Activated naive CD4-positive, alpha-beta T cell treated with anti-CD3 and anti-CD28 coated beads, Interleukin-2, amount 10 ng/mL, durations not matched to agents 7 days and 5 days (primary cell): ENCODE measurements at places on chromosomes 16 and 17.

DNA sequence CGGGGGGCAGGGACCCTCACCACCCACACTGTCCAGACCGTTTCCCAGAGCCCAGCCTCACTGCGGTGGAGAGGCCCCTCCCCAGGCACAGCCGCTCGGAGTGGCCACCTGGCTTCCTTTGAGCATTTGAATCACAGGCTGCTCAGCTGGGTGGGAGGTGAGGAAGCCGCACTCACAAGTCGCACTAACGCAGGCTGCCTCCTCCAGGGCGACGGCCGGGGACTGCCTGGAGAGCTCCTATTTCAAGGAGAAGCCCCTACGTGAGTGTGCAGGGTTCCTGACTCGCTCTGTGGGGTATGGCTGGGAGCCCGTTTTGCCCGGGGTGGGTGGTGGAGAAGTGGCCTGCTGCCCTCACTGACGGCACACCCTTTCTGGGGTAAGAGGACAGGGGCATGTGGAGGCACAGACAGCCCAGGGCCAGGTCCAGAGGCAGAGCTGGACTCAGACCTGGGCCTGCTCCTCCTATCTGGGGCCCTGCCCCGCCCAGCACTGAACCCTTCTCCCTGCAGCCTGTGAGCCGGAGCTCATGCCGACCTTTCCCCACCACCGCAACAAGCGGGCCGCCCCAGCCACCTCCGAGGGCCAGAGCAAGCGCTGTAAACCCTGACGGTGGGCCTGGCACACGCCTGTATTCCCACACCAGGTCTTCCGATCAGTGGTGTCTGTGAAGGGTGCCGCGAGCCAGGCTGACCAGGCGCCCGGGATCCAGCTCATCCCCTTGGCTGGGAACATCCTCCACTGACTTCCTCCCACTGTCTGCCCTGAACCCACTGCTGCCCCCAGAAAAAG, 6.2 kb downstream of the SPATA2L start:
- no peak for DNase-seq

GRCh38 chr17:44747566-44747965, 11.2 kb upstream of the ADAM11 start:
- DNase-seq, result no peak

DNA sequence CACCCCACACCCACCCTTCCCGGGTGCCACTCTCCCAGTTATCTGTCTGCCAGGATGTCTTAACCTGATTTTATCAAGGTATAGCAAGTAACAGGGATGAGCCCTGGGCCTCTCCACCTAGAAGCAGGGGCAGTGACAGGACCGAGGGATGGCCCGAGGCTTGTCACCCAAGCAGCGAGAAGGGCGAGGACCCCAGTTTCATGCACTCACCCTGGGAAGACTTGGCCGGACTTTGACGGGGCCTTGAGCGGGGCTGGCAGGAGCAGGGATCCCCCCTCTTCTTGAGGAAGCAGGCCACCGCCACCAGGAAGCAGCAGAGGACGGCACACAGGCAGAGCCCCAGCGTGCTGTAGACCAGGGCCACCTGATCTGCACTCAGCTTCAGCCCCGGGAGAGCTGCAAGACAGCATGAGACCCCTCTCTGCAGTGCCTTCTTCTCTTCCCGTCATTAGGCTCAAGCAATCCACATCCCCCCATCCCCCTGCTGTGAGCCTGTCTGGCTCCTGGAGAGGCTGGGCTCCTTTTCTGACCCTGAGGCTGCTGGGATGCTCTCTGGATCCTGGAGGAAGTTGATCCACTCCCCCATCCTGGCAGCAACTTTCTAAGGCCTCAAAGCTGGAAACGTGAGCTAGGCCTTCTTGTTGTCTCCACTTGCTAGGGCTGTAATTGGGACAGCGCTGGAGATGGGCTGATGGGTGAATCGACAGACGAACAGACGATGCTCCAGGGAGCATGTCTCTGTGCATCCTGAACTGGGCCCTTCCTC, 31.6 kb downstream of the TNFRSF13B start:
- no peak for DNase-seq

DNA sequence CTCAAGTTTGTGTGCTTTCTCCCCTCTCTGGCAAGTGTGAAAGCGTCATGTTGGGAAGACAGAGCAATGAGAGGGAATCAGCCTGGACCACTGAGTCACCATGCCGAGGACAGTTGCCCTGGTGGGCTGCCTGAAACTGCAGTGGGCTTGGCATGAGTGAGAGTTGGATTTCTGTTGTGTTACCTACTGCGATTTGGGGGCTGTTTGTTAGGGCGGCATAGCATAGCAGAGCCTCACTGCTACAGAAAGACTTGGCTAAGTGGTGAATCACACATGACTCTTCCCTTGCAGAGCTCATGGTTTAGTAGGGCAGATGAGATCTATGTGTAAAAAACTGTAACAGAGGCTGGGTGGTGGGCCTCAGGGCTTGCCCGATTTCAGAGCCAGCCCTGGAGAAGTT, 324.6 kb downstream of the C16orf95 start:
- DNase-seq, result no peak

- no peak for DNase-seq
Measured at GRCh38 chr17:52244689-52245088, 86.2 kb upstream of the CA10 start.

DNA sequence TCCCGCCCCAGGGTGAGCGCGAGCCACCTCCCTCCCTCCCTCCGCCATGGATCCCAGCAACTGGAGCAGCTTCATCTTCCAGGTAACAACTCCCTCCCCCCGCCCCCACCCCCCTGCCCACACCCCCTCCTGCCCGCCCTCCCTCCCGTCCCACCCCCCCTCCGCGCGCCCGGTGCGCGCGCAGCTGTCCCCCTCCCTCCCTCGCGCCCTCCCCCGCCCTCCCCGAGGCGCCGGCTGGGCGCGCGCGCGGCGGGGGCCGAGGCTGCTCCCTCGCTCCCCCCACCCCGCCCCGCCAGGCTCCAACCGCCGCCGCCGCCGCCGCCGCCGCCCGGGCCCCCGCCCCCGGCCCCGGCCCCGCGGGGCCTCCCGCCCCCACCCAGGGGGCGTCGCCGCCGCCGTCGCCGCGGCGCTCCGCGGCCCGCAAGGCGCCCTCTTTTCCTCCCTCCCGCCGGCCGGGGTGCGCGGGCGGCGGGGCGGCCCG, at the start of gene MAZ:
Gene MAZ, plus strand, starts transcription at position 431 of the 481 bp plus-strand sequence. CDS start 173 bp downstream, outside the sequence.
- no peak for DNase-seq

- peak; percentile 46 for DNase-seq
Measured at GRCh38 chr17:81735264-81736102, 23.4 kb downstream of the SLC25A10 start.

GRCh38 chr16:71440669-71441347, 1.0 kb downstream of the TLE7 start:
- DNase-seq, result peak; percentile 28

GRCh38 chr16:84648595-84649510, 542 bp downstream of the KLHL36 start:
- DNase-seq, result peak; percentile 62

- DNase-seq, result peak; percentile 87
Measured at GRCh38 chr17:57783338-57783742, 38.2 kb upstream of the CCDC182 start.

DNA sequence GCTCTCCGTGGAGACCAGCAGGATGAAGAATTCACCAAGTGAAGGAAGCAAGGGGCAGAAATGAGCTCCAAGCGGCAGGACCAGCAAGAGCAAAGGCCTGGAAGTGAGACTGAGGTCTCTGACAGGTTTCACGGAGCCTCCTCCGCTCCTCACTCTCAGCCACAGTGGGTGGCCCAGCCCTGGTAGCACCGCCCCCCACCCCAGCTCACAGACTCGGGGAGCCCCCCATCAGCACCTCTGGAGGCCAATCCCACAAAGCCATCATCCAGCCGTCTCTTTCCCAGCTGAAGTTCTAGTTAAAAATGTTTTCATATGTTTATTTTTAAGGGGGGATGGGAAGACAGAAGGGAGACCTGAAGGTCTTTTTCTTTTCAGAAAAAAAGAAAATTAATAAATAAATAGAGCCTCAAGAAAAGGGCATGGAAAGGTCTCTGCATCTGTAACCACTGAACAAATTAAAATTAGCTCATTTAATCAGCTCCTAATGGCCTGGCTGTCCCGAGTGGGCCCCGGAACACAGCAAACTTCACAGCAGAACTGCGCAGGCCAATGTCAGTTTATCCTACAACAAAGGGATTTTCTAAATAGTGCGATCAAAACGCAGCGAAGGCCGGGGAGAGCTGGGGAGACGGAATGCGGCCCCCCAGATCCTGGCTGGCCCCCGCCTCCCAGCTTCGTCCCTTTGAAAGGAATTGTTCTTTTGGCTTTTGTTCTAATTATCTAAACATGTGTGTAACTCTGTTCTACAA, 190.3 kb downstream of the ZNF423 start:
- no peak for DNase-seq

DNA sequence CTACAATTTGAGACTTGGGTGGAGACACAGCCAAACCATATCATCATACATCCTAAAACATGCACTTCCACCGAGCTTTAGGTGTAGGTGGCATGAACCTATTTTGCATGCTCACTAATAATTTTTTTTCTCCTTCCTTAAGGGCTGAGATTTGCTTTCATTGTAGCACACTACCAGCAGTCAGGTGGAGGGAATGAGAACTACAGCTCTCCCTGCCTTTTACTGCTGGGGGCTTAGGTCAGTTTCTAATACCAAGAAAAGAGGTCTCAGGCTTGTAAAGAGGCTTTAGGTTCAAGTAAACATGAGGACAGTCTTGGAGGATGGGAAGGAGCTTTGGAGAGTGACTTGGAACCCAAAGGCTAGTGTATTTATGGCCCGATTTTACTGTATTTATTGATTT, 22.0 kb downstream of the CFAP20 start:
- DNase-seq, result no peak
